ENCODE measurements at places on chromosomes 7 and 10.

- no peaks in the 10 kb centered on the region for H3K4me1 ChIP-seq
- no peaks in the 10 kb centered on the region for H3K27me3 ChIP-seq
- no peaks in the 10 kb centered on the region for H3K36me3 ChIP-seq
- no peak overlapping the region for H3K4me3 ChIP-seq
These were observed 187.5 kb downstream of the GPAM start for GRCh38 chr10:111996103-111996502.

DNA sequence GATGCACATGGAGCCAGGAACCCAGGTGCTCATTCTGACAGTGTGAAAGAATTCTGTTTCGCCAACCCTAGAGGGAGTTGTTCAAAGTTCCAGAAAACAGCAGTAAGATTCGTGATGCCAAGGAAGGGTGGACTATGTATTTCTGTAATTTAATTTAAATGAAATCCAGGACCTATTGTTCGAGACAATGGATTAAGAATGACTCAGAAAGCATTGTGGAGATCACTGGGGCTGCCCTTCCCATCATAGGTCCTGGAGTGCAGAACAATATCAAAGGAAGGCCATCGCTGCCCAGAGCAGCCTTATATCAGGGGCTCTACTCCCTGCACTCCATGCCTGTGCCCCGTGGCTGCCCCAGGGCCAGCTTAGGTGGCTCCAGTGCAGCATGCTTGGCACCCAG lies 32.1 kb upstream of the CALD1 start:
- no peak overlapping the region for H3K27ac ChIP-seq
- no peaks in the 10 kb centered on the region for H3K36me3 ChIP-seq
- DNase-seq, result no peak
- H3K4me1 ChIP-seq, result no peaks in the 10 kb centered on the region
- H3K4me3 ChIP-seq, result no peak overlapping the region

- no peak for DNase-seq
- H3K27ac ChIP-seq, result no peak overlapping the region
- no peak overlapping the region for H3K4me3 ChIP-seq
- no peaks in the 10 kb centered on the region for H3K4me1 ChIP-seq
These were observed 69.3 kb upstream of the C7orf33 start for GRCh38 chr7:148521271-148521670.

GRCh38 chr10:59872892-59873463 lies 33.4 kb downstream of the CCDC6 start:
- H3K27me3 ChIP-seq, result no peaks in the 10 kb centered on the region
- no peaks in the 10 kb centered on the region for H3K4me1 ChIP-seq
- H3K4me3 ChIP-seq, result peak overlapping the region; percentile 34

- no peak overlapping the region for H3K27ac ChIP-seq
- no peak overlapping the region for H3K4me3 ChIP-seq
- H3K4me1 ChIP-seq, result no peaks in the 10 kb centered on the region
- DNase-seq, result no peak
- no peaks in the 10 kb centered on the region for H3K27me3 ChIP-seq
These were observed 2.9 kb downstream of the PPP1R3A start for GRCh38 chr7:113915956-113916355.

DNA sequence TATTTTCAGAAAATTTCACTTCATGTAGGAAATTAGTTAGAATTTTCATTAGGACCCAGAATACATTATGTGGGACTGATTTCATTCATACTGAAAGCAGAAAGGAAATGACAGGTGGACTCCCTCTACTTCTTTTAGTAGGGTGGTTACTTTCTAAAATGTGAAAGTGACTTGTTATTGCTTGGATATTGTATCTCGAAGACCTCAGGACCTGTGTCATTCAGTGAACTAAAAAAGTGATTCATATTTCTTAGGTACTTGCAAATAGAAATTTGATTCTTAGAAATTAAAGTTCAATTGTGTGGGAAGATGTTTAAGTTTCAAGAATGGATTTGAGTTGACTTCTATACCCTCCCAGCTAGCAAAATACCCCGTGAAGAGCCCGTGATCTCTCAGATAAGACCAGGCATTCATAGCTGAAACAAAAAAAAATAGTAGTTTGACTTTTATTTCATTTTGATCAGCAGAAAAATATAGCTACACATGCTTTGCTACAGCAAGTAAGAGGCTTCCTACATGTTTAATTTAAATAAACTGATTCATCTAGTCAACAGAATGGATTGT lies 1037.1 kb downstream of the GATA3 start:
- H3K36me3 ChIP-seq, result no peaks in the 10 kb centered on the region
- H3K4me3 ChIP-seq, result no peak overlapping the region
- no peaks in the 10 kb centered on the region for H3K4me1 ChIP-seq
- no peak for DNase-seq
- H3K27me3 ChIP-seq, result no peaks in the 10 kb centered on the region

DNA sequence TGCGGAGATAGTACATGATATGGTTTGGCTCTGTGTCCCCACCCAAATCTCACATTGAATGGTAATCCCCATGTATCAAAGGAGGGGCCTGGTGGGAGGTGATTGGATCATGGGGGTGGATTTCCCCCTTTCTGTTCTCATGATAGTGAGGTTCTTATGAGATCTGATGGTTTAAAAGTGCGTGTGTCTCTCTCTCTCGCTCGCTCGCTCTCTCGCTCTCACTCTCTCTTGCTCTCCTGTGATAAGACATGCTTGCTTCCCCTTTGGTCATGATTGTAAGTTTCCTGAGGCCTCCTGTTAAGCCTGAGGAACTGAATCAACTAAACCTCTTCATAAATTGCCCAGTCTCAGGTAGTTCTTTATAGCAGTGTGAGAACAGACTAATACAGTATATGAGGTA lies 171.9 kb downstream of the NSUN6 start:
- no peak for DNase-seq
- H3K27ac ChIP-seq, result no peak overlapping the region
- no peaks in the 10 kb centered on the region for H3K27me3 ChIP-seq
- no peak overlapping the region for H3K4me3 ChIP-seq

DNA sequence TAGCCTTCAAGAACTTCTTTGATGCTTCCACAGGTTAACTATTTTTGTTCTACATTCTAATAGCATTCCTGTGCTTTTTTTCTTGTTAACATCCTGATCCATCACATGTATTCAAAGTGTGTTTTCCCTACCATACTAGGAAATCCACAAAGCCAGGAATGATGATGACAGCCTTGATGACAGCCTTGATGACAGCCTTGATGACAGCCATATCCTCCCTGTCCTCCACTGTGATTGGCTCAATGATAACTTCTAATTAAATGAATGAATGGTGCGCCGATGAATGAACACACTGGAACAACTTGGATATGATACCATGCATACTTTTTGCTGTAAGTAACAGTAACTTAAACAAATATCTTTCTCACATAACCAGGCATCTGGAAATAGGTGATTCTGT lies 8.3 kb upstream of the TACR2 start:
- H3K27ac ChIP-seq, result no peak overlapping the region
- no peaks in the 10 kb centered on the region for H3K36me3 ChIP-seq
- no peaks in the 10 kb centered on the region for H3K4me1 ChIP-seq
- no peak overlapping the region for H3K4me3 ChIP-seq
- no peak for DNase-seq

- H3K27me3 ChIP-seq, result no peaks in the 10 kb centered on the region
- DNase-seq, result no peak
- H3K4me1 ChIP-seq, result no peaks in the 10 kb centered on the region
- no peak overlapping the region for H3K27ac ChIP-seq
- no peaks in the 10 kb centered on the region for H3K36me3 ChIP-seq
These were observed 218.1 kb downstream of the CELF2 start for GRCh38 chr10:11235771-11236170.

- DNase-seq, result no peak
- H3K27ac ChIP-seq, result no peak overlapping the region
- no peak overlapping the region for H3K4me3 ChIP-seq
- H3K4me1 ChIP-seq, result peaks cover 4% of the 10 kb centered on the region
- no peaks in the 10 kb centered on the region for H3K27me3 ChIP-seq
These were observed 5.5 kb upstream of the ARID5B start for GRCh38 chr10:61895898-61896600.

DNA sequence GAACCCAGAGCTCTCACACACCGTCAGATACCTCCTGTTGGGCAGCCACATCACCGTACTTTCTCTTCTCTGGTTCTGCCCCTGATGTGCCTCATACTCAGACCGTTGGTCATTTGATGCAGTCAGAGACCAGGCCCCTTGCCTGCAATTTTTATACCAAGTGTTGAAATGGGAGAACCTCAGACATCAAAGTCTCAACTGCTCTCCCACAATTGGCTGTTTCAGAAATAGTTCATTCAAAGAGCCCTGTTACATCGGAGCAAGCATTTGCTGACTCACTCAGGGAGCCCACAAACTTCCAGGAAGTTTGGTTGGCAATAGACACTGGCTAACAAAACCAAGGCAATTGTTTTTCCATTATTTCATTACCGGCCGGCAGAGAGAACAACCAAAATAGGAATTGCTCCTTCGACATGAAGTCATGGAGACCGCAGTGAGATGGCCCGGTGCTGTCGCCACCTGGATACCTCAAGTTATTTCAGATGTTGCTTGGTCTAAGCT lies 33.5 kb upstream of the ADAM12 start:
- peak overlapping the region; percentile 68 for H3K27ac ChIP-seq
- H3K4me3 ChIP-seq, result peak overlapping the region; percentile 35
- DNase-seq, result no peak
- H3K27me3 ChIP-seq, result no peaks in the 10 kb centered on the region

DNA sequence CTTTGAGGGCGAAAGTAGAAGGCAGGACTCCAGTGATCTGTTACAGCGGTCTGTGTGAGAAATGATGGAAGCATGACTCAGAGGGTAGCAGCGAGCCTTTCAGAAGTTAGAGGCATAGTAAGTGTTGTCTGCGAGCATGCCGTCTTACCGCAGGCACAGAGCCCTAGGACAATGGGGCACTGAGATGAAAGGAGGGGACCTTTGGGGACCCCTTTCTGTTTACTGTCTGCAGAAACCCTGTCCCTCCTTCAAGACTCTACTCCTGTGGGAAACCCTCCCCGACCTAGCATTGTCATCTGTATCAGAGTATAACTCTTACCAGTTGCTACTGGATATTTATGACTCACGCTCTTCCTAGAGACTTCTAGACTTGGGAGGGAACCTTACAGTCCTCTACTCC lies 87.2 kb upstream of the AGK start:
- DNase-seq, result no peak
- H3K27ac ChIP-seq, result no peak overlapping the region
- no peaks in the 10 kb centered on the region for H3K36me3 ChIP-seq

DNA sequence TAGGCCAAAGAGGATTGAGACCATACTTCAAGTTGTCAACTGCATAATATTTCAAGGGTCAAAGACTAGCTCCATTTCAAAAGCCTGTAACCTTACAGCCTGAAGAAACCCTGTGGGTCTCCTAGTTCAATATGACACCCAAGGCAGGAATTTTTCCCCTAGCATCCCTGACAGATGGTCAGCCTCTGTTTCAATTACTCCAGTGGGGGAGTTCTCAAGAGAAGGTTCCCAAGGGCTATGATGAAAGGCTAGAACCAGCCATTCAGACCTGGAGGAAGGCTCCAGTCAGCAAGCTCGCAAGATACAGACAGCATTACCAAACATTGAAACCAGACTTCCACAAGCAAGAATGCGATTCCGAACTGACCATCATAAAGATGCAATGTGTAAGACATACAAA lies 1.6 kb downstream of the HTR7 start:
- H3K4me1 ChIP-seq, result no peaks in the 10 kb centered on the region
- no peak for DNase-seq
- no peaks in the 10 kb centered on the region for H3K36me3 ChIP-seq
- no peak overlapping the region for H3K27ac ChIP-seq
- H3K4me3 ChIP-seq, result peak overlapping the region; percentile 69

DNA sequence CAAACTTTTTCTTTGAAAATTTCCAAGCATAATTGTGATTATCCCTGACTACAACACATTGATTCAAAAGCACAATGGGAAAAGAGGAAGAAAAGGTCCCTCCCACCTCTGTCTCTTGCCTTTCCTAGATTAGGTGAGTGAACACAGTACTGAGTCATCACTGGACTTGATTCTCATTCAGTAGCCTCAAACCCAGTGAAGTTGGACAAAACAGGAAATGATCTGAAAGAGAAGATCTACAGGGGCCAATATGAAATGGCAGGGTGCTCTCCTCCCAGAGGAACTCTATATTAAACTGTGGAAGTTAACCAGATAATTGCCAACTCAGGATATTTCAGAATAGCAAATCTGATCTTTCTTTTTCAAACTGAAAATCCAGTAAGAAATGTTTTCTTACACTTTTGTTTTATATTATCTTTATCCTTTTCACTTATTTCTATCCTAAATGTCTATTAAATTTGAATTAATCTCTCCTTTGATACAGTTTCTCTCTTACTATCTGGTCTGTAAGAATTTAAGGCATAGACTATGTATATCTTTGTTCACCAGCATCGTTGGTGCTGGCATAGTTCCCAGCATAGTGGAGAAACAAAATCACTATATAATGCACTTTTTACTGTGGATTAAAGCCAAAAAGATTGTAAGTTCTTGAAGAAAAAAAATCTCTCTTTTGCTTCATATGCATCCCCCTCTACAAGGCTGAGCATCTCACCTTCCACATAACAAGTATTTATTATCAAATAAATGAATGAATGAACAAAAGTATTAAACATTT lies 41.4 kb upstream of the IKZF1 start:
- H3K27ac ChIP-seq, result no peak overlapping the region
- H3K36me3 ChIP-seq, result no peaks in the 10 kb centered on the region
- no peak for DNase-seq
- no peaks in the 10 kb centered on the region for H3K4me1 ChIP-seq

DNA sequence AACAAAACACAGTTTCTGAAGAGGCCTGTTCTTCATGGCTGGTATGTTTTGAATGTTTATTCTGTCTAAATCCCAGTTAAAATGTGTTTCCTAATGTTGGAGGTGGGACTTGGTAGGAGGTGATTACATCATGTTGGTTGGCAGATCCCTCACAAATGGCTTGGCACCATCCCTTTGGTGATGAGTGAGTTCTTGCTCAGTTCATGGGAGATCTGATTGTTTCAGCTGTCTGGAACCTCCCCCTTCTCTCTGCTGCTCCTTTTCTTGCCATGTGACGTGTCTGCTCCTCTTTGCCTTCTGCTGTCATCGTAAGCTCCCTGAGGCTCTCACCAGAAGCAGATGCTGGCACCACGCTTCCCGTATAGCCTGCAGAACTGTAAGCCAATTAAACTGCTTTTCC lies 383.6 kb upstream of the TPK1 start:
- no peaks in the 10 kb centered on the region for H3K27me3 ChIP-seq
- H3K4me3 ChIP-seq, result no peak overlapping the region
- H3K27ac ChIP-seq, result no peak overlapping the region
- no peaks in the 10 kb centered on the region for H3K36me3 ChIP-seq
- H3K4me1 ChIP-seq, result no peaks in the 10 kb centered on the region

GRCh38 chr10:3231951-3232730 lies 59.6 kb upstream of the PITRM1 start:
- no peak for DNase-seq
- H3K36me3 ChIP-seq, result no peaks in the 10 kb centered on the region
- H3K27ac ChIP-seq, result no peak overlapping the region
- H3K4me1 ChIP-seq, result no peaks in the 10 kb centered on the region
- H3K27me3 ChIP-seq, result no peaks in the 10 kb centered on the region

DNA sequence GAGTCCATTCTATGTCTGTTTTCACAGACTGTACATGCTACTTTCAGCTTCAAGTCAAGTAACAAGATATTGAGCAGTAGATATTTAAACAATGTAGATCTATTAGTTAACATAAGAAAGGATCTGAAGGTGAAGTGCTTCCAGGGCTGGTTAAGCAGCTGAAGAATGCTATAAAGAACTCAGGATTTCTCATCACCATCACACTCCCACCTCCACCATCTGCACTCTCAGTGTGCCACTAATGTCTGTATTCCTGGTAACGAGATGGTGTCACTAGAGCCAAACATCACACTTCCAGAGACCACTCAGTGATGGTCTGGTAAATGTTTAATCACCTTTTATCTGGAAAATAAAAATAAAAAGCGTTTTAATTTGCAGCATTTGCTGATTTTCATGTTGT lies 224.0 kb upstream of the FERD3L start:
- H3K4me3 ChIP-seq, result no peak overlapping the region
- no peak overlapping the region for H3K27ac ChIP-seq
- DNase-seq, result no peak
- H3K4me1 ChIP-seq, result no peaks in the 10 kb centered on the region
- no peaks in the 10 kb centered on the region for H3K36me3 ChIP-seq
